EL (cell line): ENCODE measurements at places on chromosomes 2 and 18.

- no peak for DNase-seq
These were observed 69.7 kb upstream of the NCK2 start for GRCh38 chr2:105674859-105675541.

GRCh38 chr2:112062894-112063293 lies 7.8 kb downstream of the TMEM87B start:
- no peak for DNase-seq

- DNase-seq: no peak
These were observed 33.1 kb downstream of the RBFA start for GRCh38 chr18:80067321-80067720.

DNA sequence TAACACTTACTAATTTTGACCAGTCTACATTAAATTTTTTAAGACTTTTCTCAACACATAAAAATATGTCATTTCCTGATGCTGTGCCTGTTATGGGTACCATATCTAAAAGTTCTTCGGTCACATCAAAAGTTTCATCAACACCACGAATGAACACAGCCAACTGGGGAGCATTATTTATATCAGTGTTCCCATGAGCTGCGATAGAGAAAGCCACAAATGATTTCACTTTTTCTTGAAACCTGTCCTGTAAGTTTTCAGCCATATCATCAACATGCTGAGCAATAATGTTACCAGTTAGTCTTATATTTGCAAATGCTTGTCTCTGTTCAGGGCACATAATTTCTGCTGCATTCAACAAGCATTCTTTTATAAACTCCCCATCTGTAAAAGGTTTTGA lies 30.4 kb upstream of the NCL start:
- no peak for DNase-seq

DNA sequence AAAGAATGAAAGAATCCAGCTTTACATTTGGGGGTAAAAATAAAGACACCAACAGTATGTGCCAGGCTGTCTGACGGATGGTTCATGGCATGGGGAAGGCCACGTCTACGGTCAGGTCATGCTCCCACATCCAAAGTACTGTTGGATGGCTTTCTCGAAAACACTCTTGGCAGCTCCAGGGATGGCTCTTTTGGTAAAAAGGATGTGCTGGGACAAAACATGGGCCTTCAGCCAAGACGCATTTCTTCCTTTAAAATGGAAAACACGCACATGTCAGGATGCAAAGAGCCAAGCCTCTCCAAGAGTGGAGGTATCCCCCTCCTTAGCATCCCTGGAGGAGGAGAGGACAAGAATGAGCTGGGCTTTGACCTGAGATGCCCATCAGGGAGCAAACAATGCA lies 376.5 kb upstream of the KLHL29 start:
- no peak for DNase-seq

DNA sequence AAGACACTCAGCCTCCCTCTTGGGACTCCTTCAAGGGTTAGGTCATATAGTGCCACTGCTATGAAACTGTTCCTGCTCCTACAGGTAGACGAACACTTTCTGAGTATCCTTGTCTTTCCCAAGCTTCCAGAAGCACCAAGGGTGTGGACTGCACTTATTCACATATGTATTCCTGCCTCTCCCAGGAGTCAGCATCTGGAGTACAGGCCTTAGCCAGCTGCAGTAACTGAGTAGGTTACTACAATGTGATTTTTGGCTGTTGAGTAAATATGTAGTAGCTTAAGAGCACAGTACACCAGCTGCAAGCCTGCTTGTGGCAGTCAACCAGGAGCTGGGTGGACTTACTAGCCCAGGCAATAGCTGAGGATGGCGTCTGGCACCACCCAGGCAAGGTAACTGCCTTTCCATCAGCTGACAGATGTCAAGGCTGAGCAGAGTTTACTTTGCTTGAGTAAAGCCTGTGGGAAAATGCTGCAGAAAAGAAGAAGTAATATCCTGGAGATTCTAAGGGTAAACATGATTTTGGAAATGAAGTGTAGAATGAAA lies 14.0 kb upstream of the SCLY start:
- DNase-seq: no peak

DNA sequence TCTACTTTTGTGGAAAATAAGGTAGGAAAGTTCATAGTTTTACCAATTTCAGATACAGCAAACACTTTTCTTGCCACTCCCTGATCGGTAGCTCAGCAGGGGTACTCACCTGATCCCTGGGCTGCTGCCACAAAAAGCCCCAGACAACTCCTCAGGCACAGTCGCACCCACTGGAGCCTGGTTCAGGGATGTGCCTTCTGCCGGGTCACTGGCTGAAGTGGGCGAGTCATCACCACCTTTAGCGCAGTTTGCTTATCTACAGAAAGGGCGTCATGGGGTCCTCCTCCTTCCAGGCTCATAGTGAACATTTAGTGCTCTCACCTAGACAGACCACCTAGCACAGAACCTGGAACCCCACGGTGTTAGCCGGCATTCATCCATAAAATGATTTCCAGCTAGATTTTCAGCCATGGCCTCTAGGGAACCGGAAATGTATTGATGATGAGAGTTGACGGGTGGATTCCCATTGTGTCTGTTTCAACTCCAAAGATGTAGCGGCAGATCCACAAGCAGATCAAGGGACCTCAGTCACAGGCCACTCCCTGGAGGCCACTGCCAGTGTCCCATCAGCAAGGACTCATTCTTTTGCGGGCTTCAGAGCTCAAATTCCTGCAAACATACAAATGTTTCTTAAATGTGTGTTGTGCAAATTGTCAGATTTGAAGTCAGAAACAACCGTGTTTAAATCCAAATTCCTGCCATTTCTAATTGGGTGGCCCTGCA lies 408.4 kb upstream of the SALL3 start:
- DNase-seq: no peak

DNA sequence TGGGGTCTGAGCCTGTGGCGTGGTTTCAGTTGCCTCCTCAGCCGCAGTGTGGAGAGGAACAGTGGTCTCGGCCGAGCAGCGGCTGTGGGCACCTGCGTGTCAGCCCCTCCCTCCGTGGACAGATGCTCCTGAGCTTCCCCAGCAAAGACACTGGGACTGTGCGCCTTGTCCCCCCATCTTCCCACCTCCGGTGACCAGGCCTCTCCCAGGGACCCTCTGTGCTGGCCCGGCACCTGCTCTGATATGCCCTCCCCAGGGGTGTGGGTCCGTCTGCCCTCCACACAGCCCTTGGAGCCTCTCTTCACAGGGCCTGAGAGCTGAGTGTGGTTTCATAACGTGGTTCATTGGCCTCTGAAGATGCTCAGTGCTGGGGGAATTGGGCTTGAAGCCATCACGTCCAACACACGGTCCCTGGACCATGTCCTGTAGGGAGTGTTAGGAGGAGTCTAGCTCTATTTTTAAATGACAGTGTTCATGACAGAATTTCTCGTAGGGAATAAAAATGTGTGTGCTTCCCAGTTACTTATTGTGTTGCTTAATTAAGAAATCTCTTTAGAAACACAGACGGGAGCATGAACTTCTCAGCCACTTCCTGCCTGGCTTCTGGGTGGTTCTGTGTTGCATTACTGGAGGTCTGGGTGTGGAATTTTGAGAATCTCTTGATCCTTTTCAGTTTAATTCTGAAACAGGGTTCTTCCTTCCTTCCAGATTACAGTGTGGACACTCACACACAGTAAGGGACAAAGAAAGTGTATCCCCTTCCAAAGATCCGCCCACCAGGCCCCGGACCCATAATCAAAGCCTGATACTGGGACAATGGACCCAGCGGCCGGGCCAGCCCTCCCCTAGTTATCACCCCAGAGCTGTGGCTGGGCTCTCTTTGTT lies 110.7 kb downstream of the NFATC1 start:
- DNase-seq: no peak

DNA sequence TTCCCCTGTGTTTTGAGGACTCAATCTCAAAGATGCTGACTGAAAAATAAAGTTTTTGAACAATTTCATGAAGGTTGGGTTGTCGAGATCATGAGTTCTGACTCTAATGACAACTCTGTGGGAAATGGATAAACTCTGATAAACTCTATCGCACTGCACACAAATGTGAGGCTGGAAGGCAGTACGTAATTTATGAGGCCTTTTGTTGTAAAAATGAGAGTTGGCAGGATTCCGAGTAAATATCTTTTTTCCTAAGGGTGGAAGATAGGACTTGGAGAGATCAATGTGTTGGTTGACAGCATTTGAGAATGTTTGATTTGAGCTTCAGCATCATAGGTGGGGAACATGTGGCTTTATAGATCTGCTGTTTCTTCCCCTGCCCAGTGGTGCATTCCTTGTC lies 90.4 kb downstream of the SPTBN1 start:
- no peak for DNase-seq

DNA sequence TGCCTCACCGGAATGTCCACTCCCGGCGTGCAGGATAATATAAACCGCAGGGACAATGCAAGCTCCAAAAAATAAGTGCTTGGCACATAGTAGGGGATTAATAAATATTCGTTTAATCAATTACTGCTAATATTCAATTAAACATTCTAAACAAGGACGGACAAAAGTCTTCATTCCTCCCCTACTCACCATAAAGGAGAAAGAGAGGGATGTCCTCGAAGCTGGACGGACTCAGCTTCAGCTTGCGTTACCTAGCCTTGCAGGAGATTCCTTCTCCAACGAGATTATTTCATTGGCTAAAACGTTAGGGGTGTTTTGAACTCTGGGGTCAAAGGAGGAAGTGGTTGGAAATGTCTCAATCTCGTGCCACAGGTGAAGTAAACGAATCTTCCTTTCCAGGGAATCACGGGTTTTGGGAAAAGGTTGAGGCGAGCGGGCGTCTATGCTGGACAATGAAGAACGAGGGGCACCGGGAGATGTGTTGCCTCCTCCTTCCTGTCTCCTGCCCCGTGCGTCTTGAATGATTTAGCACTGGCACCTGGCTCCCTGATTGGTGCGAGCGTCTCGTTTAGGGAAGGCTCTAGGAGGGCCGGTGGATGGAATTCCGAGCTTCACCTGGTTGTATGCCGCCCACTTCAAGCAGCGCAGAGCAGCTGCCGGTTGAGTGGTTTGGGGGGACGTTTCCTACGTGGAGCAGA lies 2.0 kb upstream of the GAD1 start:
- DNase-seq: no peak

GRCh38 chr18:44911773-44912172 lies 231.1 kb downstream of the SETBP1 start:
- DNase-seq: no peak

DNA sequence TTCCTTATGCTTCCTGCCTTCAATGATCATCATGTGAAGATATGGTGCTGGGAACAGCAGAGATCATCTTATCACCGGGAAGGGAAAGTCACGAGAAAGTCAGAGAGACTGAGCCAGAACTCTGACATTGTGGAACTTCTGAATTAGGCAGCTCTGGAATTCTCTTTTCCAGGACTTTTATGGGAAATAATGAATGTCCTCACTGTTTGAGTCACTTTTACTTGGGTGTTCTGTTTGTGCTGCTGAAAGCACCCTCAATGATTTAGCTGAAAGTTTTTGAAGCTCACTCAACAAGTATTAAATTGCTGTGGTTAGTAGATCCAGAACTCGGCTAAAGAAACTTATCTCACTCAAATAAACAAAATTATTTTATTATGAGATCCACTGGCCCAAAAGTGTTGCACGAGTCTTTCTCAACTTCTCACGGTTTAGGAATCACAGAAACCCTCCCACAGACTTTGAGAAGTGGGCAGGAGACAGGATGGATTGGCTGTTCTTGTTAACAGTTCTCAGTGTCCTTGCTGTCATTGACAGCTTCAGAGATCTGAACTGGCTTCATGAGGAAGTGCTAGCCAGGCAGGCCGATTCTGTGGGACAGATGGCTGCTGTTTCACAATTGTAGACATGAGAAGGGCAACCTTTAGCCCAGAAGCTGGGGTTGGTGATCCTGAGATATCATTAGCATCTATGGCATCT lies 26.4 kb upstream of the ATRAID start:
- DNase-seq: peak; percentile 53

DNA sequence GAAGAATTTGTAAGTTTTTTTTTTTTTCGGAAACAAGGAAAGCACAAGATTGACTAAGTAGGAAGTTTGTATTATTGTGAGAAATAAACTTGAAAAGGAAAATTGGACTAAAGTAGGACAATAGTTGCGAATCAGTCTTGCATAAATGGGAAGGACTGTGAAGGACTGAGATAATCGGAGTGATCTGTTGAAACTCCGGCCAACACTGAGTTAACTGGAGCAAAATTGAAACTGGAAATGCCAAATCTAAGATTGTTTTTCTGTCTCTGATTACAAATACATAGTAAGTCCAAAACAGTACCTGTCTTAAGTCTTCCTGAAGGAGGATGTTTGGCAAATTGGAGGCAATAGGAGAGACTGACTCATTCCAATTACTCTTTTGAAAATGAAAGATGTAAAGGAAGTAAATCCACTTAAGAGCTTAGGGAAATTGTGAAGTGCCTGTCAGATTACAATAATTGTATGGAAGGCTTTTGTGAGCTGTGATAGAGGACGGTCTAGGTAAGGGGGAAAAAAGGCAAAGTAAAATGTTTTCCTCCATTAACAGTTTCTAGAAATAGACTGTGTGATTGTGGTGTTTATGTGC lies 204.9 kb upstream of the CYRIA start:
- DNase-seq: no peak

GRCh38 chr2:25341011-25341727 lies 556 bp downstream of the DNMT3A start:
- DNase-seq: no peak
